Skin of body (tissue), 3 donors: ENCODE measurements at places on chromosomes 13 and 19.
A peak's percentile ranks its signal among the peaks of the same experiment; 100 is the strongest.

DNA sequence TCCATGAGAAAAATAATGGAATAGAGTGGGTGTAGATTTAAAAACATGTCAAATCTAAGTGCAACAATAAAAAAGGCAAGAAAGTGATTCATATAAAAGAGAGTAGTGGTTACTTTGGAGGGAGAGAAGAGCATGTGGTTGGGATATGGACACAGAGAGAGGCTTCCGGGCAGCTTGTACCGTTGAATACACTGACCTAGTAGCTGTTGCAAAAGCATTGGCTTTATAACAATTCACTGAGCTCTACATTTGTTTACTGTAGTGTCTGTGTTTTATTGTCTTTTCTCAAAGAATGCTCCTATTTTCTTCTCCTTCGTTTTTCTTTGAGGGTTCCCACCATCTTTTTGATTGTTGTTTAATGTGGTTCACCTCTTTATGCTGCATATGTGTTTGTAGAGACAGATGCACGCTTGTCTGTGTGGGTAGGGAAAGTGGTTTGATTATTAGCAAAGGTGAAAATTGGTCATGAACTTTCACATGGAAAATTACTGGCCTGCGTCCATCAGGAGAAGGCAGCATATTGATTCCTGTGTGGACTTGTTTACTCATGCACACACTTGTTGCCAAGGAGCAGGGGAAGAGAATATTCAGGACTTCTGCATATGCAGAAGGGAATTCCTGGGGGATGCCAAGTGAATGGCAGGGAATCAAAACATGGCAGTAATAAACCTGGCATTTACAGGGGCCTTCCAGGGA, 29.9 kb upstream of the IRS2 start:
- DNase-seq: no peak

GRCh38 chr13:111429064-111429558, 108.7 kb downstream of the TEX29 start:
- DNase-seq: no peak

DNA sequence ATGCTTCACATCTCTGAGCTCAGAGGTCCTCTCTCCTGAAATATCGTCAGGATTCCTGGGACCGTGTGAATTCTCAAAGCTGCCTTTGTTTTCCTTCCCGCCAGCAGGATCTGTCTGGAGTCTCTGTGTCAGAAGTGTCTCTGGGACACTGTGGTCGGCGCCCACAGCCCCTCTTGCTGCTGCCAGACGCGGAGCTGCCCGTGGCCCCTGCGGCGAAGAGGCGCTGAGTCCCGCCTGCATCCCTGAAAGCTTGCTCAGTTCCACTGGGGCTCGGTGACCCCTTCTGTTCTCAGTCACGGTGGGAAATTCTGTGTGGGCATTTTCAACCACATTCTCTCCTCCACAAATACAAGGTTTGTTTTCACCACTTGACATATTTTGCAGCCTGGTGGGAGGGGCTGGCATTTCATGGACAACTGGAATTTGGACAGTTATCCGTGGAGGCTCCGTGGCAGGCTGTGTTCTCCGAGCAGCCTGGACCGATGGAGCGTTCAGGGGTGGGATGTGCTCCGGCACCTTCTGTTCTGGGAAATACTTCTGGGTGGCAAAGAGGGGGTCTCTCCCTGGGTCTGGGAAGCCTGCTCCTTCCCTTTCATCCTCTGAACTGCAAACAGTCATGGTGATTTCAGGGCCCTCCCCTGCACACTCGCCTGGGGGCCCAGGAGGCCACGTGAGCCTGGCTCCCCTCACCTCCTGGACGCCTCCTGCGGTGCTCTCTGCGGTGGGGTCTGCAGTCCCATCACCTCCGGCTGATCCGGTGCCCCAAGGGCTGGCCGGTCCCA, 42.6 kb upstream of the GRTP1 start:
- no peak for DNase-seq

- DNase-seq: no peak
Observed at GRCh38 chr19:3945838-3946237, 13.0 kb downstream of the NMRK2 start.

- peak; percentile 68 for DNase-seq
Observed at GRCh38 chr19:8610041-8610935, at the start of gene ADAMTS10. ADAMTS10 (minus strand) TSS chr19:8610715; CDS start chr19:8605710, 5,005 bp downstream.

DNA sequence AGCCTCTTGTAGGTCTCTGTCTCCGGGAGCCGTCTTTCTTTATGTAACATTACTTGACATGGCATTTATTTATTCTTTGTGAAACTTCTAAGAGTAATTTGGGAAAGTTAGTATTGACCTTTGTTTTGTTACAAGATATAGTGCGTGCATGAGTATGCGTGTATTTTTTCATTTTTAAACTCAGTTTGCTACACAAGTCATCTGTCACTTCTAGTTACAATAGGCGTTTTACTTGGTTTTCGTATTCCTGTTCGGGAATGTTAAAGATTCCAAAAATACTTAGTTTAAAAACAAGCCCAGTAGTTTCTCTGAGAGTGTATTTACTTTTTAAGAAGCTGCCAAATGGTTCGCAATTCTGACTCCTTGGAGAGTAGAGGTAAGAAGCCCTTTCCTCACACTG, 3.2 kb downstream of the PDS5B start:
- no peak for DNase-seq

- DNase-seq: peak; percentile 72
Observed at GRCh38 chr19:5292822-5293611, 47.6 kb downstream of the PTPRS start.

DNA sequence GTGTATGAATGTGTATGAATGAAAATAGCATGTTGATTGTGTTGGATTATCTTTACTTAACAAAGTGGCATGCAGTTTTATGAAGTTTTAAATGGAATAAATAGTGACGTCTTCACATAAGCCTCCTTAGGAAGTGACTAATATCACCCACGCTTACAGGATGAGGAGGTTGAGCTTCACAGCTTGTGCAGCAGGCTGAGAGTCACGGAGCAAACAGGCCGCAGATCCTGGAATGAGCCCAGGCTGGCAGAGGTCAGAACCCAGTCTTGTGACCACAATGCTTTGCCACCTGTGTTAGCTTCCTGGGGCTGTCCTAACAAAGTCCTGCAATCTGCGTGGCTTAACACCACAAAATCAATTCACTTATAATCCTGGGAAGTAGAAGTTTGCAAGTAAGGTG, 20.8 kb downstream of the LAIR2 start:
- DNase-seq: peak; percentile 19

DNA sequence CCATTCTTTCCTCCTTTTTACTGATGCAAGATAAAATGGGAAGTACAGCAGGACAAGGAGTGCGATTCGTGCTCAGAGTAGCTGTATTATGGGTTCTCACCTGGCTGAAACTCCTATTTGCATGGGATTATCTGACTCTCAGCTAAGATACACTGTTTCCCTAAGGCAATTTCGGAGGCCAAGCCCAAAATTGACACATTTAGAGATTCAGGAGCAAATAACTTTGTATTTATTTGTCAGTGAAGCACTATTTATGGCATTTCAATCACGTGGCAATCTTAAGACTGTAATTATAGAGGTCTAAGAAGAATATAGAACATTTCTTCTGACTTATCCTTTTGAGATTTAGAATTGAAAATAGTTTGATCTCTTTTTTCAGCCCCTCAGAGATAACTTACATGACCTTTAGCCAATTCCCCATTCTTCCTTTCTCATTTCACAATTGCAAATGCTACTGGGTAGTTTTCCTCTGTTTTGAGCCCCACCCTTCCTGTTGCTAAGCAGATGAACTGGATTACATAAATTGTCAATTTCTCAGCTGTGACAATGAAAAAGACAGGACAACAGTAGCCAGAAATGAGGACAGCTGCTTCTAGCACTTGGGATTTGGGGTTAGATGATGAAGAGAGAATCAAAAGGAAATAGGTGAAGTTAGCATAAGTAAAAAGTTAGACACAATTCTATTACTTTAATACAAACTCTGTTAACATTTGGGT, 122.7 kb upstream of the FRY start:
- DNase-seq: peak; percentile 15
